Naive thymus-derived CD4-positive, alpha-beta T cell (primary cell): ENCODE measurements at places on chromosomes 16 and 17.

DNA sequence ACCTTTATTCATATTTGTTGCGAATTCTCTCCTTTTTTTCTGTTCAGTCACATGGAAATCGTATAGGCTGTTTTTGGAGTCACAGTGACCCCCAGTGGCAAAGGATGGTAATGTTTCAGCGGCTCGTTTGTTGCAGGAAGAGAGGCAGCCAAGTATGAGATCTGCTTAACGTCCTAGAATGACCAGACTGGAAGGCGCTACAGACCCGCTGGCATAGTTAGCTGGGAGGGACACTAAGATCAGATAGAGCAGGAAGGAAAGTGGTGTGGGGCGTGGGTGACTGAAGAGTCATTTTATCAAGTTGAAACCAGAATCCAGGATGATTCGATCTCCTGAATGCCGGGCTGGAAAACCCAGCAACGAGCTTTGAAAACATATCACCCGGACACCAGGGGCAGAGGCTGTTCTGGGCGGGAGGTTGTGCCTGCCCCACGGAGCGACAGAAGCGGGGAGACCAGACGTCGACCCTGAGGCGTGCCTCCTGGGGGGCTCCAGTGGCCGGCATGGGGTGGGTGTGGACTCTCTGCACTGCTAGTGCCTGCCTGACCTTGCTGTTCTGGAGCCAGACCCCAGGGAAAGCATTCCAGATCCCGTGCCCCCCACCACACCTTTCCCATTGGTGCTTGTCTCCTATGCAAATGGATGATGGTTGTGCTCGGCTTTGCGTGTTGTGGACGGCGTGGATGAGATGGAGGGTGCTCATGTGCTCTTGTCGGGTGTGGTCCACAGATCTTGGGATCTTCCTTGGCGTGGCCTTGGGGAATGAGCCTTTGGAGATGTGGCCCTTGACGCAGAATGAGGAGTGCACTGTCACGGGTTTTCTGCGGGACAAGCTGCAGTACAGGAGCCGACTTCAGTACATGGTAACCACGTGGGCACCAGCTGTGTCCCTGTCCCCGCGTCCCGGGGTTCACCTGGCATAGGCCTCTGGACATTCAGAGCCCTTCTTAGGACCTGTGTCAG is 7.7 kb downstream of the IL34 start:
- DNase-seq = peak; percentile 86

- no peak for DNase-seq
Observed at GRCh38 chr17:79114458-79115301, 40.1 kb downstream of the ENGASE start.

DNA sequence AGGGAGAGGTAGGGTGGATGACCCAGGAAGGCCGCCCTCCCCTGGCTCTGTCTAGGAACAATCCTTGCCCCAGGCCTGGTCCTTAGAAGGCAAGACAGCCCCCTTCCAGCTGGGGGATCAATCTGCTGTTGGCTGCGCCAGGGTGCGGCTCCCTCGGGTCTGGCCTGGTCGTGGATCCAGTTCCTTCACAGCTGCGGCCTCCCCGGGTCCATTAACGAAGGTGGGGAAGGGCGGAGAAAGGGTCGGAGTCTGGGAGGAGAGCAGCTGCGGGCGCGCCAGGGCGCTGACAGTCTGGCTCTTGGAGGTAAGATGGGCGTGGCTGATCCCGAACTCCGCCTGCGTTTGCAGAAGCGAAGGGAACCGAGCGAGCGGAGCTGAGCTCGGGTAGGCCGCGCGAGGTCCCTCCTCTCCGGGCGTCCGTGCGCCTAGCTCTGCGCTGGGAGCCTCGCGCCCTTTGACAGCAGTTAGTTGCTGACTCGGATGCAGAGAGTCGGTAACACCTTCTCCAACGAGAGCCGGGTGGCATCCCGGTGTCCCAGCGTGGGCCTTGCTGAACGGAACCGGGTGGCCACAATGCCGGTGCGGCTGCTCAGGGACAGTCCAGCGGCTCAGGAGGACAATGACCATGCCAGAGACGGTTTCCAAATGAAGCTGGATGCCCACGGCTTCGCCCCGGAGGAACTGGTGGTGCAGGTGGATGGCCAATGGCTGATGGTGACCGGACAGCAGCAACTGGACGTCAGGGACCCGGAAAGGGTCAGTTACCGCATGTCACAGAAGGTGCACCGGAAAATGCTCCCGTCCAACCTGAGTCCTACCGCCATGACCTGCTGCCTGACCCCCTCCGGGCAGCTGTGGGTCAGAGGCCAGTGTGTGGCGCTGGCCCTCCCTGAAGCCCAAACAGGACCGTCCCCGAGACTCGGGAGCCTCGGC is at the start of gene HSPB9:
Gene HSPB9 (plus strand): TSS at position 434 of the 933 bp plus-strand sequence. CDS start 47 bp downstream, at position 481.
- no peak for DNase-seq

GRCh38 chr17:67326440-67326839 is 39.9 kb downstream of the PSMD12 start:
- no peak for DNase-seq

DNA sequence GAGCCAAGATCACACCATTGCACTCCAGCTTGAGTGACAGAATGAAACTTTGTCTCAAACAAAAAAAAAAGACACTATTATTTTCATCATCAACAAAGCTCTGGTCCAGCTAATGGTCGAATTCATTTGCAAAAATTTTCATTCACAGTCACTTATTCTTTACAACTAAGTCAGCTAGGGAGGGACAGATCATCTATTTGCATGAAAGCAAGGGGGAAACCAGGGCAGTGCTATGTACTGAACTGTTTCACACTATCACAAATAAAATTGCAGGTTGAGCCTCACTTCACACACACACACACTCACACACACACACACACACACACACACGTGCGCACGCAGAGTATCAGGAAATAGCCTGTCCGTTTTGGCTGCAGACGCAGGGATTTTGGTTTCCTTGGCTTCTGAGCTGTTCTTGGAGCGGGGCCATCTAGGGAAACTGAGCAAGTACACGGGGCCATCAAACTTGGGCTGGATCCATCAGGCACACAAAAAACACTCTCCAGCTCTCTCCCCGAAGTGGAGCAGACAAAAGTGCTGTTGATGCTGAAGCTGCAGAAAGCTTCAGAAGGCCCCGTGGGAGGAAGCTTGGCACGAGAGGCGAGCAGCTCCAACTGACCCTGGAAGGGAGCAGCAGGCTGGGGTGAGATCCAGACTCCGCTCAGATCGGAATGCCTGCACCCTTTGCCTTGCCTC is 44.3 kb upstream of the HELZ start:
- DNase-seq = no peak

DNA sequence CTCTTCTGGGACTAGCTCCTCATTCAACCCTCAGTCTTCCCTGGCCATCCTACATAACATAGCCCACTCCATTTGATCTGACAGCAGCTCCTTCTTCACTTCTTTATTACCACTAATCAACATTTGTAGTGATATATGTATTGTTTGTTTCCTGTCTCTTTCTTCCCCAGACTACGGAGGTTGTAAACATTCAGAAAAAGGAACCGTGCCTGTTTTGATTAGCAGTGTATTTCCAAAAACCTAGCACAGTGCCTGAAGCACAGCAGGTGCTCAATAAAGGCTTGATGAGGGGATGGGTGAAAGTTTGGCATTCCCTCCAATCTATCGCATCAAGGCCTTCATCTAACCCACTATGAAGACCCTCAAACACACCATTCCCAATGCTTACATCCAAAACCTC is 150.8 kb downstream of the XYLT1 start:
- DNase-seq = no peak
